ENCODE measurements at places on chromosomes 5 and 9.

DNA sequence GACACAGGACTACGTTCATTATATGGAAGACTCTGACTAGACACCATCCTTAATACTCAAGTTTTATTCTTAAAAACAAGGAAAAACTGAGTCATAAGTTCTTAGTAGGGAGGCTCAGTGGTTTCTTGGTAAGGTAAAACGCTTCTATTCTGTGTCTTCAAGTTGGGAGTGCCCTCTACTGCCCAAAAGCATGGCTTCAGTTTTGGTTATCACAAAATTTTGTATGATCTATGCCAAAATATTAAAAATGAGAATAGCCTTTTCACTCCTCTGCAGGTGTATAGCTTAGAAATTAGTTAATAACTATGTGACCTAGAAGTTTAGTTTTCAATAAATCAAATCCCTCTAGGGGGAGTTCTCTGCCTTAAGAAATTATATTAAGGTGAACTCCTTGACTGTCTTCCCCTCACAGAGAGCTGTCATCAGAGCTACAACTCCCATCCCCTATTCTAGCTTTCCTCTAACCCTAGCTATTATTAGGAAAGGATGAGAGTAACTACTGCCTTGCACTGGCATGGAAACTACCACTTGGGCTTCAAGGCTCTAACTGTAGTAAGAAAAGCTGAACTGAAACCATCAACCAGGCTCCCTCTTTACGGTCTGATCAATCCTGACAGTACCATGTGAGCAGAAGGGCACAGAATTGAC is 189.7 kb downstream of the GNAQ start:
- DNase-seq: no peak

DNA sequence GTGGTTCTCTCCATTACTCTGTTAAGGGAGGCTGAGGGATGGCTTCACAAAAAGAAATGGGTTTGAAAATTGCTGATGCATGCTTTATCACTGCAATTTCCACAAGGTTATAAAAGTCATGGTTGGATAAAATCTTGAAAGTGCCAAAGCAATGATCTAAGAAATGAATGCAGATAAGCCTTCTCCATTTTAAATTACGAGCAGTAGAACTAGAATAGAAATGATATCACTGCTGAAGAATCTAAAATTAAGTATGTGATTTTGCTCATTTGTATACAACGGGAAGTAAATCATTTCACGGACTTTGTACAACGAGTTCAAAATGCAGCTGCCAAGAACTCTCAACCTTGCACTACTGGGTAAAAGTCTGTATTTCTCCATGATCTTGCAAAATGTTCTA is 299.0 kb downstream of the PRELID2 start:
- no peak for DNase-seq

DNA sequence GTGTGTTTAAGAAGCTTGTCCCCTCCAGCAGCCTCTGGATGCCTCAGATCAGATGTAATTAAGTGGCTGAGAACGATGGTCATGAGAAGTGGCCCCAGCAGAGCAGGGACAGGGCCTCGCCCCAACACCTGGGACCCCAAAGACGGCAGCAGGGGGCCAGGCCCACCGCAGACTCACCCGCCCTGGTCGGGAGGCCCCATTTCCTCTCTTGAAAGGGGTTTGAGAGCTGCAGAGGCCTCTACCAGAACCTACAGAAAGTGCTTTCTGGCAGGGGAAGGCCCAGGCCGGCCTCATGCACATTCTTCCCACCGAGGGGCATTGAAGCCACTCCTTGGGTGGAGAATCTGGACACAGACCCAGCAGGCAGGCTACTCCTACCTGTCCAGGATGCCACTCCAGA is 85.2 kb upstream of the FCN2 start:
- DNase-seq: no peak

DNA sequence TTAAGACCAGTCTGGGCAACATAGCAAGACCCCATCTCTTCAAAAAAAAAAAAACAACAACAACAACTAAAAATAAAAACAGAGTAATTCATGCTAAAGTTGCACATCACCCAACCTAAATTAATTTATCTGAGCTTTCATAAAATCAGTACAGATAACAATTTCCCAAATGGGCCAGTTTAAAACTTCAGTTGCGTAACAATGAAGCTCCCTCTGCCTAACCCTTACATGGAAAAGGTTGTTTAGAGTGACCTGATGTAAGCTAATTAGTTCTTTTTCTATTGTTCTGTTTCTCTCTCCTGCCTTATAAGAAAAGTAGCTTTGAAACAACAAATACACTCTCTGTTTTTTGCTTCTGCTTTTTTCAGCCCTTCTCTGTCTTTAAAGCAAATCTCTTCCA is 46.2 kb upstream of the SLC28A3 start:
- DNase-seq: no peak

GRCh38 chr5:137888863-137889759 is at the start of gene PKD2L2:
PKD2L2 (plus strand) TSS chr5:137889457; CDS start chr5:137889492, 35 bp downstream.
- peak; percentile 91 for DNase-seq
